ENCODE measurements at places on chromosomes 16 and 17. TPM values are rescaled to one million over a fixed set of nuclear protein-coding genes. Genes with fewer than 3 reads are reported as not detected.

GRCh38 chr16:51154271-51155171, 3.5 kb upstream of the SALL1 start:
- no peaks in the 10 kb centered on the region for H3K36me3 ChIP-seq
- no peak overlapping the region for H3K4me3 ChIP-seq
- DNase-seq: no peak
- H3K27me3 ChIP-seq: peaks cover 4% of the 10 kb centered on the region

- no peaks in the 10 kb centered on the region for H3K27me3 ChIP-seq
- no peak for DNase-seq
- H3K4me1 ChIP-seq: no peaks in the 10 kb centered on the region
- H3K27ac ChIP-seq: no peak overlapping the region
- H3K36me3 ChIP-seq: no peaks in the 10 kb centered on the region
These were observed 26.8 kb upstream of the PIK3R6 start for GRCh38 chr17:8894202-8894671.

MYH8 gene
- not detected for total RNA-seq

DNA sequence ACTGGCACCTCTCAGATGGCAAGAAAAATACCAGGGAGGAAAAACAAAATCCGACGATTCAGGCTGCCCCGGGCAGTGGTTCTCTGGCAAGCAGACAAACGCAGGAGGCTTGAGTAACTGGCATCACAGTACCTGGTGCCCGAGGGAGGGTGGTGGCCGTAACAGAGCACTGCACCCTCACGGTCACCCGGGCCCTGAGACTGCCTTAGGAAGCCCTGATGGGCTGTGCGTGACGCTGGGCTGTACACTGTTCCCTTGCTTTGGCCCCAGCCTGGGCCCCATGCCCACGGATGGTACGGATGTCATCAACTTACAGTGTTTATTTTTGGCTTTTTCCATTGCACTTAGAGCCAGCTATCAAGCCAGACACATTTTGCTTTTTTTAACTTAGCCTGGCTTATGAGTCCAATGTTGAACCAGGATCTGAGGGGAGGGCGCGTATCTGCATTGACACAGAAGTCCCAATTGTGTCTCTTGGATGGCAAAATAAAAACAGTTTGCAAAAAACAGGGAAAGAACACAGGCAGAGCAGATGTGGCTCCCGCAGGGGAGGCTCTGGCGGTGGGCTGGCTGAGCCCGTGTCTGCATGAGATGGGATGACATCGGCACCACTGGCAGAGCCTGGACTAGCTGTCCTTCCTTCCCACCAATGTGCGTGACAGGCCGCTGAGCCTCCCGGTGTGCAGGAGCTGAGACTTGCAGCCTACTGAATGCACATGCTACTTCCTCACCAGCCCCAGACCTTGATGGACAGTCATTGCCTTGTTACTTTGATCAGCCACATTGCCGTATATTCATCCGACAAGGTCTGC, 287.7 kb downstream of the FOXL1 start:
- H3K27me3 ChIP-seq: no peaks in the 10 kb centered on the region
- H3K36me3 ChIP-seq: no peaks in the 10 kb centered on the region
- no peaks in the 10 kb centered on the region for H3K4me1 ChIP-seq
- H3K4me3 ChIP-seq: no peak overlapping the region

DNA sequence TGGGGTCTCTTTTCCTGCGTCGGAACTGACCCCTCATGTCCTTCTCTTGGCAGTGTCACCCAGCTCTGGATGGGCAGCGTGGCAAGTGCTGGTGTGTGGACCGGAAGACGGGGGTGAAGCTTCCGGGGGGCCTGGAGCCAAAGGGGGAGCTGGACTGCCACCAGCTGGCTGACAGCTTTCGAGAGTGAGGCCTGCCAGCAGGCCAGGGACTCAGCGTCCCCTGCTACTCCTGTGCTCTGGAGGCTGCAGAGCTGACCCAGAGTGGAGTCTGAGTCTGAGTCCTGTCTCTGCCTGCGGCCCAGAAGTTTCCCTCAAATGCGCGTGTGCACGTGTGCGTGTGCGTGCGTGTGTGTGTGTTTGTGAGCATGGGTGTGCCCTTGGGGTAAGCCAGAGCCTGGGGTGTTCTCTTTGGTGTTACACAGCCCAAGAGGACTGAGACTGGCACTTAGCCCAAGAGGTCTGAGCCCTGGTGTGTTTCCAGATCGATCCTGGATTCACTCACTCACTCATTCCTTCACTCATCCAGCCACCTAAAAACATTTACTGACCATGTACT, 13.2 kb downstream of the IGFBP4 start:
- no peak overlapping the region for H3K4me3 ChIP-seq
- peaks cover 22% of the 10 kb centered on the region for H3K4me1 ChIP-seq
- H3K27me3 ChIP-seq: no peaks in the 10 kb centered on the region
- peak overlapping the region; percentile 11 for H3K27ac ChIP-seq
- DNase-seq: no peak

DNA sequence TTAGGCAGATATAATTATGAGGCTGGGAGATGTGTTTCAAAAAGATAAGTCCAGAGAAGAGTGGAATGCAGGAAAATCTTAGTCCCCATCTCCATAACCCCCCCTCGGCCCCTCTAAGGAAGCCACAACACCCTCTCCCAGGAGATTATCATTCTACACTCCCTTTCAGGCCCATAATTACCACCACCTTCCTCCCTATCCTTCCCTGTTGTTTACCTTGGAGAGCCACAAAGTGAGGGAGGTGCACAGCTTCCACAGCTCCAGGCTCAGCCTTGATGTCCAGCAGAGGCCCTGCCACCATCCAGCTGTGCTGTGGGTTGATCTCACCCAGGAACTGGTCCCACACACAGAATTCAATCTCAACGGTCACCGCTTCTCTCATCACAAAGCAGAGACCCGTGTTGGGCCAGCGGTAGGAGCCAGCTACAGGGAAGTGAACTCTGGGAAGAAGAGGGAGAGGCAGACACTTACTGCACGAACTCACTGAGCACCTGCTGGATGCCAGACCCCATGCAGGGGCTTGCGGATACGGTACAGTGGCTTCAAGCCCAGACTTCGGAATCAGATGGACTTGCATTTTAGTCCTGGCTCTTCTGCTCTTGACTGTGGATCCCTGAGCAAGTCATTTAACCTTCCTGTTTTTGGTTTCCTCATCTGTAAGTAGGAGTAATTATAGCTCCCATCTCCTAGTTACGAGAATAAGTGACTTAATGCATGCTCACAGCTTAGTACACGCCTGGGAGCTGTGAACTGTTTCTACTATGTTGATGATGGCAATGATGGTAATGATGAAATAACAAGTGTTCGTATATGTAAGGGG, 44.1 kb downstream of the MIS12 start:
- DNase-seq: no peak
- H3K4me1 ChIP-seq: no peaks in the 10 kb centered on the region
- H3K27ac ChIP-seq: no peak overlapping the region

TSR3 gene
- total RNA-seq: 70.5 TPM

- H3K4me3 ChIP-seq: no peak overlapping the region
- peak overlapping the region; percentile 96 for H3K27ac ChIP-seq
- peaks cover 75% of the 10 kb centered on the region for H3K4me1 ChIP-seq
These were observed 3.0 kb downstream of the ALKBH5 start for GRCh38 chr17:18186627-18186982.

DNA sequence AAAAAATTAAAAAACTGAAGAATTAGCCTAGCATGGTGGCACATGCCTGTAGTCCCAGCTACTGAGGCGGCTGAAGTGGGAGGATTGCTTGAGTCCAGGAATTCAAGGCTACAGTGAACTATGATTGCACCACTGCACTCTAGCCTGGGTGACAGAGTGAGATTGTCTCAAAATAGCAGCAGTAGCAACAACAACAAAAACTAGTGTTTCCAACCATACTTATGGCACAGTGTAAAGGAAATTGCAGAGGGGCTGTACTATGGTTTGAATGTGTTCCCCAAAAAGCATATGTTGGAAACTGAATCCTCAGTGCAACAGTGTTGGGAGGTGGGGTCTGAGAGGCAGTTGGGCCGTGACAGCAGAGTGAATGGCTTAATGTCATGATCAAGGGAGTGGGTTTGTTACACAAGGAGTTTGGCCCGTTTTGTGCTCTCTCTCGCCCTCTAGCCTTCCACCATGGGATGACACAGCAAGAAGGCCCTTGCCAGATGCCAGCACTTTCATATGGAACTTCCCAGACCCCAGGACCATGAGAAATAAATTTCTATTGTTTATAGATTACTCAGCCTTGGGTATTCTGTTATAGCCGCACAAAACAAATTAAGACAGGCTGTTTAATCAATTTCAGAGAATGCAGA, 70.0 kb downstream of the PGS1 start:
- no peaks in the 10 kb centered on the region for H3K36me3 ChIP-seq
- no peaks in the 10 kb centered on the region for H3K27me3 ChIP-seq
- H3K4me1 ChIP-seq: no peaks in the 10 kb centered on the region
- no peak overlapping the region for H3K27ac ChIP-seq
- DNase-seq: no peak
- no peak overlapping the region for H3K4me3 ChIP-seq

ODAD4 gene
- total RNA-seq: 0.66 TPM

DNA sequence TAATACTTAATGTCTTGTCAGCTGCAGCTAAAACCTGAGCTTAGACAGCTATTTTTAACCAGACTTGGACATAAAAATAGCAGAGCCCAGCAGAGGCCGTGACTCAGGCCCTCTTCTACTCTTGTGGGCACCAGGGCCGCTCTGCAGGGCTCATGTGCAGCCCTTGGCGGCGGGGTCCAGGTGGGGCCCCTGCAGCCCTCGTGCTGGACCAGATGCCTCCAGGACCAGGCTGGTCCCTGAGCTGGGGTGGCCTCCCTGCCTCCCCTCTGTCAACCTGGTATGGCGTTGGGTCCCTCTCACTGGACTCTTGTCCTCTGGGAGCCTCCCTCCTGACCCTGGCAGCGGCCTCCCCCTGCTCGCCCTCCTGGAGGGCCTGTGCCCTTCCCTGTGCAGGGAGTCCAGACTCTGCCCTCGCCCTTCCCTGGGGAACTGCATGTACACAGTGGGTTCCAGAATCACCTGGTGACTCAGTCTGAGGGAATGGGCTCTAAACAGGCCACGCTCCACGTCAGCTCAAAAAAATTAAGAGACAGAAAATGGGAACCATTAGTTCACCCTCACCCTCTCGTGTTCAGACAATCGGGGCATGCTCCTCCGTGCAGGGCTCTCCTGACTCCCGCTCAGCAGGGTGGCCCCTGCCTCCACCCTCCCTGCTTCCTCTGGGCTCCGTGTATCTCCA, 9.7 kb downstream of the CDK5R1 start:
- no peak overlapping the region for H3K27ac ChIP-seq
- H3K36me3 ChIP-seq: no peaks in the 10 kb centered on the region
- H3K4me3 ChIP-seq: no peak overlapping the region
- no peak for DNase-seq
- no peaks in the 10 kb centered on the region for H3K27me3 ChIP-seq

GNG13 gene
- total RNA-seq: not detected

DNA sequence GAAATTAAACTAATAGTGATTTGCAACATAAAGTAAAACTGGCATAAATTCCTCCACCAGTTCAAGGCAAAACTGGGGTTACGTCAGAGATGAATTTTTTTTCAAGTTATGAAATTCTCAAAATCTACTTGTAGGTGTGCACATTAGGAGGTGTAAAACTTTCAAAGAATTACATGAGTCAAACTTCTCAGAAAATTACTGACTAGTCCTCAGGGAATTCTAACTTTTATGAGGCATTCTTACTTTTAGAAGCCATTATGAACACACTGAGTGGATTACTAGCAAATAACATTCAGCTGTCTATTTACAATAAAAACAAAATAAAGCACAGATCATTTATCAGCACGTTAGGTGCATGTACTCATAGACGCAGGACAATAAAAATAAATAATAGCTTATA, 348.7 kb downstream of the CDH11 start:
- no peak for DNase-seq
- H3K27ac ChIP-seq: no peak overlapping the region
- no peaks in the 10 kb centered on the region for H3K27me3 ChIP-seq
- no peaks in the 10 kb centered on the region for H3K36me3 ChIP-seq
- no peaks in the 10 kb centered on the region for H3K4me1 ChIP-seq
- no peak overlapping the region for H3K4me3 ChIP-seq

All from body of pancreas (tissue), 4 donors.